ENCODE measurements at places on chromosomes 2 and 18. TPM values are rescaled to one million over a fixed set of nuclear protein-coding genes. Genes with fewer than 3 reads are reported as not detected.

Gene IL1F10
- 16.1 TPM for total RNA-seq

GRCh38 chr2:138090330-138090729, 126.1 kb downstream of the HNMT start:
- no peaks in the 10 kb centered on the region for H3K36me3 ChIP-seq
- H3K4me1 ChIP-seq: peaks cover 3% of the 10 kb centered on the region
- no peak overlapping the region for H3K27ac ChIP-seq
- no peak for DNase-seq

DNA sequence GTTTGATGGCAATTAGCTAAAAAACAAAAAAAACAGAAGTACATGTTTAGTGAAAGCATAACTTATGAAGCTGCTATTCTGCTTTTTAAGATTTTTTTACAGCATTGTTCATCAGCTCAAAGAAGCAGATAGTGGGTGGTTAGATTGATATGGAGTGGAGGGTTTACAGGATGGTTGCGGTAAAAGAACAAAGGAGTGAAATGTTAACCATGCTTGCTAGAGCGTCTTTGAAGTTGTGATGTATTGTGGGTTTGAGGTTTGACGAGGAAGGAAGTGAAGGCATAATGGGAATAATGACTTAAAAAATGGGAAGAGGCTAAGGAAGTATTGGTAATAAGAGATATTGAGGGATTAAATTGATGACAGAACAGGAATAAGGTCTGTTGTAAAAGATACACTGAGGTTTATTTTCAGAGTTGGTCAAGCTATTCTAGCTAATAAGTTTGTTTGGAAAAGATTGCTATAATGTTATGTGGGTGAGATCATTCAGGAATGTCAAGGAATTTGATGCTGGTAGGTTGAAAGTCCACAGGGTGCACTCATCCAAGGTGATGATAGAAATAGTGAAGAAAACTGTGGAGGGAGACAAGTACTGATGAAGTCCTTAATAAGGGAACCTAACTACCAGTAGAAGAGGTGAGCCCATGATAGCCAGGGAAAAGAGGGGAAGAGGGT, 14.6 kb downstream of the SPOPL start:
- H3K27me3 ChIP-seq: no peaks in the 10 kb centered on the region
- no peaks in the 10 kb centered on the region for H3K36me3 ChIP-seq
- no peak overlapping the region for H3K4me3 ChIP-seq
- peaks cover 33% of the 10 kb centered on the region for H3K4me1 ChIP-seq
- no peak for DNase-seq
- no peak overlapping the region for H3K27ac ChIP-seq

DNA sequence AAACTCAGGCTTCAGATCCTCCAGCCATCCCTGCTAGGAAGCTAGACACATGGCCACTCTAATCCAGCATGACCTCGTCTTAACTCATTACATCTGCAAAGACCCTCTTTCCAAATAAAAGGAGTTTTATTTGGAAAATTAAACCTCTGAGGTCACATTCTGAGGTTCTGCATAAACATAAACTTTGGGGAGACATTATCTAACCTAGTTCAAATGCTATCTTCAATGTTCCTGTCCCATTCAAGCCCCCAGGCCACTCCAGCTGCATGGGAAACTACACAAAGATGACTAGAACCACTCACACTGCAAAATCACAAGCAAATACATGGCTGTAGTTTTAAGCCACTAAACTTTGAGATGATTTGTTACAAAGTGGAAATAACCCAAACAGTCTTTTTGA, 99.0 kb upstream of the RNF152 start:
- no peaks in the 10 kb centered on the region for H3K36me3 ChIP-seq
- peaks cover 10% of the 10 kb centered on the region for H3K4me1 ChIP-seq
- no peak for DNase-seq

Measured in suprapubic skin (tissue), 4 donors.